Stimulated activated memory B cell treated with anti-CD40 and anti-IgM and Interleukin-4, amounts not matched to agents 10 μg/mL and 1 μg/mL and 100 μg/mL, for 72 hours (primary cell): ENCODE measurements at places on chromosomes 13 and 19.
A peak's percentile ranks its signal among the peaks of the same experiment; 100 is the strongest.

GRCh38 chr13:26965952-26966700 lies 205.5 kb downstream of the USP12 start:
- ATAC-seq, result no peak
- no peak overlapping the region for H3K27ac ChIP-seq
- no peaks in the 10 kb centered on the region for H3K36me3 ChIP-seq
- H3K4me3 ChIP-seq, result no peak overlapping the region
- peaks cover 23% of the 10 kb centered on the region for H3K27me3 ChIP-seq

- H3K27me3 ChIP-seq, result no peaks in the 10 kb centered on the region
- ATAC-seq, result peak; percentile 34
- no peak overlapping the region for H3K4me3 ChIP-seq
- no peaks in the 10 kb centered on the region for H3K36me3 ChIP-seq
- H3K27ac ChIP-seq, result no peak overlapping the region
Observed at GRCh38 chr13:39311619-39312018, 273.4 kb downstream of the NHLRC3 start.

DNA sequence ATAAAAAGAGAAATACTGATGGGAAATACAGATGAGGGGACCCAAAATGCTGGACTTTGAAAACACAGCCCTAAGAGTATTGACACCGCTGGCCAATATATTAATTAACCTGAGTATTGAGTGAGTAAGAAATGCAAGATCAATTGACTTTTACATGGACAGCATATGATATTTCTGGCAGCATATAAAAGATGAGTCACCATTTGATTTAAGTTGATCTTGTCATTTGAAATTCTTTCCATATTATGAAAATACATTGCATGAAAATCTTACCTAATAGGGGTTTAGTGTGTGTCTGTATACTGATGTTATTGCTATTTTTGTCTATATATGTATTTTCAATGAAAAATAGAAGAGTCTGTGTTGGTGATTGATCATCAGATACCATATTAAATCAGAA lies 619.6 kb downstream of the KCTD12 start:
- no peak overlapping the region for H3K27ac ChIP-seq
- no peaks in the 10 kb centered on the region for H3K27me3 ChIP-seq
- no peaks in the 10 kb centered on the region for H3K36me3 ChIP-seq

GRCh38 chr19:38059897-38060296 lies 152.9 kb downstream of the SIPA1L3 start:
- H3K4me1 ChIP-seq, result peaks cover 53% of the 10 kb centered on the region
- peak; percentile 67 for ATAC-seq
- peaks cover 21% of the 10 kb centered on the region for H3K36me3 ChIP-seq
- no peak overlapping the region for H3K4me3 ChIP-seq
- peak overlapping the region; percentile 56 for H3K27ac ChIP-seq

DNA sequence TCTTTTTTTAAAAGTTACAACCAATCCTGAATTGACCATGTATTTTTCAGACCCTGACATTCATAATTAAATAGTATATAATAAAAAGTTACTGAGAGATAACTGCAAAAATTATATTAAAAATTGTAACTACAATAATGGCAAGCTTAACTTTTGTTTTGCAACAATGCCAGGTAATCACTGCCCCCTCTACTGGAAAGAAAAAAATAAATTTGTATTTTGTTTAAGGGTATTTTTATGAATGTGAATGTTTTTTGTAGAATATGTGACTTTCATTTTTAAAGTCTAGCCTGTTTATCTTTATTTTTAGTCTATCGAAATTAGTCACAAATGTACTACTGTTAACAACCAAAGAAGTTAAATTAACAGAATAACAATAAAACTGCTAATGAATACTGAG lies 21.7 kb downstream of the MRPS31 start:
- H3K27me3 ChIP-seq, result no peaks in the 10 kb centered on the region
- no peak for ATAC-seq
- H3K27ac ChIP-seq, result no peak overlapping the region
- no peaks in the 10 kb centered on the region for H3K4me1 ChIP-seq

DNA sequence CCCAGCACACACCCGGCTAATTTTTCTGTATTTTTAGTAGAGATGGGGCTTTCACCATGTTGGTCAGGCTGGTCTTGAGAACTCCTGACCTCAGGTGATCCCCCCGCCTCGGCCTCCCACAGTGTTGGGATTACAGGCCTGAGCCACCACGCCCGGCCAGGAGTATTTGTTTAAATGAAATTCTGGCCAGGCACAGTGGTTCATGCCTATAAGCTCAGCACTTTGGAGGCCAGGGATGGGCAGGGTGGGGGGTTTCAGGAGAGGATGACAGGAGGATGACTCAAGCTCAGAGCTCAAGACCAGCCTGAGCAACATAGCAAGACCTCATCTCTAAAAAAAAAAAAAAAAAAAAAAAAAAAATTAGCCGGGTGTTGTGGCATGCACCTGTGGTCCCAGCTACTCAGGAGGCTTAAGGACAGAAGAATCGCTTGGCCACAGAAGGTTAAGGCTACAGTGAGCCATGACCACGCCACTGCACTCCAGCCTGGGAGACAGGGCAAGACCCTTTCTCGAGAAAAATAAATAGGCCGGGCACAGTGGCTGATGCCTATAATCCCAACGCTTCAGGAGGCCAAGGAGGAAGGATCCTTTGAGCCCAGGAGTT lies 8.2 kb upstream of the DHDH start:
- H3K4me3 ChIP-seq, result no peak overlapping the region
- H3K27ac ChIP-seq, result no peak overlapping the region
- ATAC-seq, result no peak
- peaks cover 21% of the 10 kb centered on the region for H3K36me3 ChIP-seq
- H3K4me1 ChIP-seq, result no peaks in the 10 kb centered on the region
- H3K27me3 ChIP-seq, result no peaks in the 10 kb centered on the region

- H3K27me3 ChIP-seq, result no peaks in the 10 kb centered on the region
- no peak overlapping the region for H3K27ac ChIP-seq
- peaks cover 50% of the 10 kb centered on the region for H3K36me3 ChIP-seq
- H3K4me3 ChIP-seq, result no peak overlapping the region
- H3K4me1 ChIP-seq, result peaks cover 4% of the 10 kb centered on the region
Observed at GRCh38 chr13:41587490-41587889, 130.1 kb downstream of the RGCC start.

- no peak overlapping the region for H3K4me3 ChIP-seq
- H3K27ac ChIP-seq, result no peak overlapping the region
- ATAC-seq, result no peak
- H3K36me3 ChIP-seq, result no peaks in the 10 kb centered on the region
- no peaks in the 10 kb centered on the region for H3K4me1 ChIP-seq
- H3K27me3 ChIP-seq, result no peaks in the 10 kb centered on the region
Observed at GRCh38 chr13:36102721-36103120, 28.5 kb downstream of the DCLK1 start.
